AG09319 (cell line): ENCODE measurements at places on chromosomes 1 and 21.

DNA sequence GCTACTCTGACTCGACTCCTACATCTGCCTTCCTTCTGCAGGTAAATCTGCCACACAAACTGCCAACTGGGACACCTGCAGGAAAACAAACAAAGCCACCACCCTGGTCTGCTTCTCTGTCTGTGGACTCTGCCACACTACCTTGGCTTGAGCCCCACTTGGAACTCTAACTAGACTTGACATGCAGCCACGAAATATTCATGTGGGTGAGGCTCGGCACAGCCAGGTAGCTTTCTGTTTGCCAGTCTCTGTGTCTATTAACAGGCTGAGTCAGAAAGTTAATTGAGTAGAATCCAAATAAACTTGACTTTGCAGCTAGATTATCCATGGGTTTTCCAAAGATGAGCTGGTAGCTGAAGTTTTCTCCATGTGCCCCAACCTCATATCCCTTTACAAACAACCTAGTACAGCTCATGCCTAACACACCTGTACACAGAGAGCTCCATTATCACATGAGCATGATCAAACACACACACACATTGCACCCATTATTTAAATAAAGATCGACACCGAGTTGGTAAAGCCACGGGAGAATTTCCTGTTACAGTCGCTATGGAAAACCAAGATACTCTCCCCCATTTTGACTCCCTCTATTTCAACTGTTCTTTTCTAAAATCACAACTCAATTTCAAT lies 808 bp downstream of the C1orf116 start:
- DNase-seq = no peak

- DNase-seq = no peak
Measured at GRCh38 chr1:234538930-234539649, 60.1 kb upstream of the TARBP1 start.

GRCh38 chr1:21594501-21594900 lies 74.7 kb downstream of the RAP1GAP start:
- DNase-seq = no peak

DNA sequence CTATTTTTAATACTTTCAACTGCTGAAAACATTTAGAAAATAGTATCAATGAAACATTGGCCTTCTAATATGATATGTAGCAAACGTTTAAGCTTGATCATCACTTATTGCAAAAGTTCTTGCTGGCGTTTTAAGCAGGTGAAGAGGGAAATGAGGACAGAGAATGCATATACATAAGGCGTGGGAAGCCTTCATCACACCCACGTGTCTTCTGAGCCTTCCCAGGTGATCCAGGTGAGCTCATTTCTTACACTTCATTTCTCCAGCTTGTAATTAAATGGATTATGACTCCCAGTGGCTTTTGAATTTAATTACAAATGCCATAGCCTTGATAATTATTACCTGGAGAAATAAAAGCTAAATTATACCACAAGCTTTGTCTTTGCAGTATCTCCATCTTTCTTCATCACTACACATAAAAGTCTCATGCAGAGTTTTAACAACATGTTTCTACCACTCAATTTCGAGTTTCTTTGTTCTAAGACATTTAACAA lies 1973.8 kb downstream of the MRPL39 start:
- no peak for DNase-seq
